ENCODE measurements at places on chromosomes 6 and 20. TPM values are rescaled to one million over a fixed set of nuclear protein-coding genes. Genes with fewer than 3 reads are reported as not detected.
A peak's percentile ranks its signal among the peaks of the same experiment; 100 is the strongest.

GRCh38 chr20:41362748-41363140, 3.9 kb downstream of the EMILIN3 start:
- no peak for DNase-seq

DNA sequence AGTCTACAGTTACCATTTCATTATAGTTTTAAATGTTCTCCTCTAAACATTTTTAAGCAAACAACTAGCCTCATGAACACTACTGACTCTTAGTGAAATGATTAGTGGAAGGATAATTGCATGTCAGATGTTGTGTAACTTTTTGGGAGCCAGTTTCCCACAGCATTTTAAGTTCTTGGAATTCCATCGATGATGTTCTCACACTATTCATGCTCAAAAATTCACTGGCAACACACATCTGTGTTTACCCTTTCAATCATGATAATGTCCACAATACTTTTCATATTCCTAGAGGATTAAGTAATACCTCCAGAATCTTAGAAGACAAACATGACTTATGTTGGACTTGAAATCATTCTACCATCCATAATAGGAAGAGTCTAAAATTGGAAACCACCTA, 678.1 kb upstream of the ID4 start:
- no peak for DNase-seq

DNA sequence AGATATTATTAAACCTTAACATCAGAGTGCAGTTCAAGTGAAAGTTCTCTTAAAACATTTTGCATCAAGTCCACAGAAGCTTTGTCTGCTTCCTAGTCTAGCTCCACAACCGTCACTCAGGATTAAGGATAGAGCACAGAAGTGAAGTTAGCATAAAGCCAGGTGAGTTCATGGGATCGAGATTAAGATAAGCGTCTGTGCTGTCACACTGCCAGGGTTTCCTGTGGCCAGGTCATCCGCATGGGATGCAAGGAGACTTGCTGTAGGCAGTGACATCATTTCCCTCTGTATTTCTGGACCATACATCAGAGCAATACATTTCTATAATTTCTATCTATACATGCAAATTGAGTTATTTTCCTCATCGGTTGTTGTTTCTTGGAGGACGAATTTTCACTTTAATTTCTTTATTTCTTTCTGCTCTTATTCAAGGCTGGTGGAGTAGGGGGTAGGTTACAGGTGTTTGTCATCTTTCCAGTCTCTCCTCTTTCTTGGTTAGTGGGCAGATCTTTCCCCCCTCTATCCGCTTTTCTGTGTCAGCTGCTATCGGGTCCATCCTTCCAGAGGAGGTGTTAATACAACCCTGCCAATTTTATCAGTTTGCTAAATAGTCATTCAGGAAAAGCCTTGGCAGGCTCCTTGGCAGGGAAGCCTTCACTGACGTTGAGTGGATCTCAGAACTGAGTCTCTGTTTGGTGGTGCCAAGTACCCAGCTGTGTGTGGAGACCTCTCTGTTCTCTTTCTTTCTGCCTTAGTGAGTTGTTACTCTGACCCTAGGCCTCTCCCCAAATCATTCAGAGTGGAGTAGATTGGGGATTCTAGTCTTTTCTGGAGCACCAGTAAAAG, 307.6 kb upstream of the MAP3K7 start:
- DNase-seq = no peak

- peak; percentile 94 for DNase-seq
Measured at GRCh38 chr6:164108869-164109769, 694.6 kb downstream of the QKI start.

Gene ERVFRD-1
- total RNA-seq = not detected

GRCh38 chr6:140256248-140256647, 881.8 kb upstream of the CITED2 start:
- DNase-seq = no peak

Gene ABHD16B
- not detected for total RNA-seq

DNA sequence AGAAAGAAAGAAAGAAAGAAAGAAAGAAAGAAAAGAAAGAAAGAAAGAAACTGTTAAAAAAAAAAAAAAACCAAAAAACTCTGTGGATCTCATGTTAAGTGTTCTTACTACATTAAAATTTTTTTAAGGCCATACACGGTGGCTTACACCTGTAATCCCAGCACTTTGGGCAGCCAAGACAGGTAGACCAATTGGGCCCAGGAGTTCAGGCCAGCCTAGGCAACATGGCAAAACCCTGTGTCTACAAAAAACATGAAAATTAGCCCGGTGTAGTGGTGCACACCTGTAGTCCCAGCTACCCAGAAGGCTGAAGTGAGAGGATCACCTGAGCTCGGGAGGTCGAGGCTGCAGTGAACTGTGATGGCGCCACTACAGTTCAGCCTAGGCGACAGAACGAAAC, 4.6 kb upstream of the BPIFA1 start:
- DNase-seq = no peak

GRCh38 chr6:133854041-133854363, 34.9 kb upstream of the TCF21 start:
- DNase-seq = no peak
